Stimulated activated CD8-positive, alpha-beta memory T cell treated with anti-CD3 and anti-CD28 coated beads, Interleukin-7, amount 100 ng/mL, for 1 hour (primary cell): ENCODE measurements at places on chromosomes 16 and 17.

DNA sequence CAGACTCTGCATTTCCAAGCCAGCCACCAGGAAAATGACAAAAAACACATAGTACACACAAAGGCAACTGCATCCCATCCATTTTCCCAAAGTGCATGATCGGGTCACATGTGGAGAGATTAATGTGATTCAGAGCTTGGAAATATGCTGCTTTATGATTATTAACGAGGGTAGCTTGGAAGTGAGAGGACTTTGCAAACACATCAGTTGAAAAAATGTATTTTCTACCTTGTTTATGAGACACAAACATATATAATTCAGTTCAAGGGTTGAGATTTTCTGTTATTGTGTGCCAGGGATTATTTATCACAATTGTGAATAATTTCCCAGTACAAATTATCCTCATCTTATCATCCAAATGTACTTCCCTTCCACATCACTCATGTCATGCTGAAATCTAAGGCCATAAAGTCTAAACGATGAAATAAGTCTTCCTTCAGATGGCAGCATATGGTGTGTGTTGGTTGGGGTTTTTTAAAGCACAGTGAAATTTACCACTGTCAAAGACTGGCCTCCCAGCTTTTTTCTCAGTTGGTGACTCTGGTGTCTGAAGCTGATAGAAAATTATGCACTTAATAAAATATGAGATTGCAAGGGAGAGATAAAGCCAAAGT, 104.7 kb upstream of the ADAMTS18 start:
- DNase-seq: no peak

- DNase-seq: no peak
Observed at GRCh38 chr16:50591800-50592771, 43.9 kb downstream of the NKD1 start.

DNA sequence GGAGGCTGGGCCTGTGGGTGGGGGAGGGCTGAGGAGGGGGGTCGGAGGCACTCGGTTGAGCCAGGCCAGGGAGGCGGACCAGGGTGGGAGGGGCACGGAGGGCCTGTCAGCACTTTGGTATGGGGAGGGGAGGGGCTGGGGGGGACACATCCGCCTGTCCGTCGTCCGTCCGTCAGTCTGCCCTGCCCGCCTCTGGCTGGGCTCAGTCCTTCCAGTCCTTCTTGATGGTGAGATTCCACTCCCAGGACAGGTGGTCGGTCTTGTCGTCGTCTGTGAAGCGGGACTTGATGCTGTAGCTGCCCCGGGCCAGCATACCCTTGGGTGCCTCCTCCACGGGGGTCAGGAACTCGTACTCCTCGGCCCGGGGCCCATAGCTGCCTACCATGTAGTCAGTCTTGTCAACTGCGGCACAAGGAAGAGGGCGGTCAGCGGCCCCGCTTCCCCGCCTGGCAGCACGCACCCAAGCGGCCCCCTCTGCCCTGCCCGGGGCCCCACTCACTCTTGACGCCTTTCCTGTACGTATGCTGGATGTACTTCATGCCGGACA, 2.4 kb downstream of the ARHGDIA start:
- DNase-seq: no peak

GRCh38 chr17:21756856-21757619, 64.7 kb downstream of the KCNJ18 start:
- DNase-seq: no peak

DNA sequence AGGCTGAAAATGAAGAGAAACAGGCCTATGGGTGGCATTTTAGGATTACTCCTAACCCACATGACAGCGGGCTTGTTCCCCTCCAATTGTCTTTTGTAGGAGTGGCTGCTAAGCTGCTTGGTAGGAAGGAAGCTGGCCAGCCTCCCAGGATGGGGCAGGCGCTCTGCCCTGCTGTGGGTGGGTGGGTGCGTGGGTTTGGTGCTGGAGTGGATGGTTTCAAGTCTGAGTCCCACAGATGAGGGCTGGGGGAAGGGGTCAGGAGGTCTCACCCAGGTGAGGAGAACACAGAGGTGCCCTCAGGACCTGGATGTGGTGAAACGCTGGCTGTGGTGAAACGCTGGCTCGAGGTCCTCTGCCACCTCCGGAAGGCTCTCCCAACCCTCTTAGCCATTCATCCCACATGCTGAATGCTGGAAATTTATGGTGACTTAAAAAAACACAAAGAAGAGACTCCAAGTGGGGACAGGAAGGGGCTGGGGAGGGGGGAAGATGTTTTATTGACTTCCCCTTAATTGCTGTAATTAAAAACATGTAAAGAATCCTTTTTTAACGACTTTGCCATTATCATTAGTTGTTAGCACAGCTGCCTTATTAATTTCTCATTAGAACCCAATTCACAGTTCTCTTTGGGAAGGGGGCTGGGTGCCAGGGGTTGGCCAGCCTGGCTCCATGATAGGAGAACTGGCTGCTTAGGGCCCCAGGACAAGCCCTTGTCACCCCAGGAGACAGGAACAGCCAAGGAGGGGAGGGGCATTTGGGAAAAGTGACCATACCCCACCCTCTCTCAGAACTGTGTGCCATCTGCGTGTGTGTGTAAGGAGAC, 153.5 kb upstream of the CDC42EP4 start:
- no peak for DNase-seq

GRCh38 chr16:66959704-66960161, 1.3 kb upstream of the CES3 start:
- DNase-seq: no peak

GRCh38 chr16:10168258-10168657, 14.0 kb downstream of the GRIN2A start:
- no peak for DNase-seq

DNA sequence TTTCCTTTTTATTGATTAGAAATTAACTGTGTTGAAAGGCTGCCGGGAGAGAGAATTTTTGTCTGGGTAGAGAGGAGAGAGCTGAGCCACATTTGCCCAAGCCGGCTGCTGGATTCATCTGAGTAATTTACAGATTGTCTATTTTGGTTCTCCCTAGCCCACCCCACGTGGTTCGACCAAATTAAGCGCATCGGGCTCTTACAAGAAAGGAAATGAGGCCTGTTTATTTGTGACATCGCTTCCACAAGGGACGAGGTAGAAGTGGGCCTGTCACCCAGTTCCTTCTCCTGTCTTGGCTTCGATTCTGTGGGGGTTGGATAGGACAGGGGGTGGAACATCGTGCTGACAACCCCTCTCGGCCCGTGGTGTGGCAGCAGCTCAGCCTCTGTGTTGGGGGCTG, 42.9 kb downstream of the SYT17 start:
- no peak for DNase-seq

- DNase-seq: no peak
Observed at GRCh38 chr17:11251561-11252107, 10.6 kb downstream of the SHISA6 start.

DNA sequence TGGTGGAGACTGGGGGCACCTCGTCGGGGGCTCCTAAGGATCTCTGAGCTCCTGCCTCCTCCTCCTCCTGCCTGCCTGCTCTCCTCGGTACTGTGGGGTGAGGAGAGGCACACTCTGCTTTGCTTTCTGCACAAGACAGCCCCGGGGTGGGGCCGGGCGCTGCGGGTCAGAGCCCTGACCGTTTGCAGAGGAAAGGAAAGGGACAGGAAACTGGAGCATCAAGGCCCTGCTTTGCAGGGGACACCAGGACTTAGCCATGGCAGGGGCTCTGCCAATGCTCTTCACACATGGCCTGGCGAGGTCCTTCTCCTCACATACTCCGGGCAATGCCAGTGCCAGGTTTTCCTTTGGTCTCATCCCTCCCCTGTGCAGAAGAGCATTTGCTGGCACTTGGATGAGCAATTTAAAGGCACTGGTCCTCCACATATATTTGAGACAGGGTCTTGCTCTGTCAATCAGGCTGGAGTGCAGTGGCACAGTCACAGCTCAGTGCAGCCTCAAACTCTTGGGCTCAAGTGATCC, 23.8 kb upstream of the DOC2B start:
- DNase-seq: no peak

DNA sequence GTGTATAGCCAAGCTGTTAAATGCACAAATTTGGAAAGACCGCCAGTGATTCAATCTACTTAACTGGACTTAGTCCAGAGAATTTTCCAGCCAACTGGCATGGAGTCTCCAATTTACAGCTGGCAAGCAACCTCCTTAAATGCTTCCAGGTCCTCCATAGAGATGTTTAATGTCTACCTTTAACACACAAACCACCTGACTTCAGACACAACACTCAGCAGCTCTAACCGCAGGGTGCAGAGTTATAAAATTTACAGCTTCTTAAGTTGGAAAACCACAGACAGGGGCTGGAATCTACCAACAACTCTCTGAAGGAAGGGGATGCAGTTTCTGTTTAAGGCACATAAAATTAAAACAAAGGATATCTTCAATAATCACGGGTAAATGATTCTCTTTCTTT, 106.9 kb downstream of the SYCE1L start:
- no peak for DNase-seq

- no peak for DNase-seq
Observed at GRCh38 chr16:23557779-23558702, 514 bp downstream of the UBFD1 start.

- DNase-seq: no peak
Observed at GRCh38 chr17:77863814-77864161, 94.7 kb upstream of the TNRC6C start.

- no peak for DNase-seq
Observed at GRCh38 chr16:75305364-75306098, 54.1 kb upstream of the BCAR1 start.

DNA sequence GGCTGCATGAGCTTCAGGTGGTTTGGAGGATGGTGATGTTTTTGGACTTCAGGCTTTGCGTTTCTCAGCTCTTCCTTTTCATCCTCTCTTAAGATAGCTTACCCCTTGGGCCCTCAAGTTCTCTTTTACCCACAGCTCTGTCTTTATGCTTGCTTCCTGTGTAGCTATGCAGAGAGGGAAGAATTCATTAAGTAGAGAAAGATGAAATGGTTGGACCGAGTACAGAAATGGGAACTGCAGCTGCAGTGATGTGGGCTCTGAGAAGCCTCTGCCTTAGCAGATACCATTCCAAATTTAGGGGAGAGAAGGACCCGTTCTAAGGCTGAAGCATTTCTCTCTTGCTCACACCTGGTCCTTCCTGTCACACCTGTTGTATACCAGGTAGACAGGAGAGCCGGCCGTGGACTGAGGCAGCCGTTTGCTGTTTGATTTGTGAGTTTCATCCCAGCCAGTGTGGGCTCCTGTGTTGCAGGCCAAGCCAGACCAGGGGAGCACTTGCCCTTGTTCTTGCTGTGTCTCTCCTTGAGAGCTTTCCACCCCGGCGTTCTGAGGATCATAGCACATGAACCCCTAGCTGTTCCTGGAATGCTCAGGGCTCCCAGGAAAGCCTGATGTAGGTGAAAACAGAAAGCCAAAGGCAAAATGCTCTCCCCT, 392.7 kb downstream of the CPPED1 start:
- DNase-seq: no peak

GRCh38 chr17:67682196-67682595, 35.5 kb upstream of the NOL11 start:
- DNase-seq: no peak

GRCh38 chr16:65617421-65617820, 495.6 kb upstream of the CDH11 start:
- DNase-seq: no peak

GRCh38 chr16:46621934-46622676, 926 bp upstream of the SHCBP1 start:
- no peak for DNase-seq

GRCh38 chr17:76791053-76791980, 53.4 kb downstream of the MFSD11 start:
- no peak for DNase-seq

- no peak for DNase-seq
Observed at GRCh38 chr16:3530371-3530914, 29.6 kb downstream of the CLUAP1 start.

DNA sequence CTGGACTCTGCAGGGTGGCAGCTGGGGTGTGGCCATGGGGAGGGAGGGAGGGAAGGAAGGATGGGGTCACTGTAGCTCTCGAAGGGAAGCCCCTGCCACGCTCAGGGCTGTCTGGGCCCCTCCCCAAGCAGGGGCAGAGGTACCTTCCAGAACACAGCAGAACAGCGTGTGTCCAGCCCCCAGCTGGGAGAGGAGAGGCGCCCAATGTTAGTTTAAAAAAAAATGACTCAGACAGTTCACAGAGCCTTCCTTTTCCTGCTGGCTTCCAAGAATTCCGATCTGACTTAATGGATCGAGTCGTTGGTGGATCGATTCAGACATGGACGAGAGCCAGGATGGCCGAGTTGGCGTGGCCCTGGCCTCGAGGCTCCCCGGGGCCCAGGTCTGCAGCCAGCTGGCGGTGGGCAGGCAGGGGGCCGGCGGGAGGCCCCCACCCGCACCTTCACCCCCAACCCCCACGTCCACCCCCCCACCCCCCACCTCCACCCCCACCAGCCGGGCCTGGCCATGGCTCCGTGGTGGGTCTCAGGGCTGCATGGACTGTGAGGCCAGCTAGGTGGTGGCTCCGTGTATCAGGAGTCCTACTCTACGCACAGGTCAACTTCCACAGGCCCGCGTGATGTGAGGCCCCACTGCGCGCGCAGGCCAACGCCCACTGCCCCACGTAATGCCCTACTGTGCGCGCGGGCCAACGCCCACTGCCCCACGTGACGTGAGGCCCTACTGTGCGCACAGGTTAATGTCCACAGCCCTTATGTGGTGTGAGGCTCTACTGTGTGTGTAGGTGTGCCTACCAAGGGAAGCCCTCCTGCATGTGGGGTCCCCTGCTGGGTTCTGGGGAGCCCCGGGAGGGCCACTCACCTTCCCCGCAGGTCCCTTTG, 21.8 kb downstream of the CACNA1H start:
- no peak for DNase-seq

DNA sequence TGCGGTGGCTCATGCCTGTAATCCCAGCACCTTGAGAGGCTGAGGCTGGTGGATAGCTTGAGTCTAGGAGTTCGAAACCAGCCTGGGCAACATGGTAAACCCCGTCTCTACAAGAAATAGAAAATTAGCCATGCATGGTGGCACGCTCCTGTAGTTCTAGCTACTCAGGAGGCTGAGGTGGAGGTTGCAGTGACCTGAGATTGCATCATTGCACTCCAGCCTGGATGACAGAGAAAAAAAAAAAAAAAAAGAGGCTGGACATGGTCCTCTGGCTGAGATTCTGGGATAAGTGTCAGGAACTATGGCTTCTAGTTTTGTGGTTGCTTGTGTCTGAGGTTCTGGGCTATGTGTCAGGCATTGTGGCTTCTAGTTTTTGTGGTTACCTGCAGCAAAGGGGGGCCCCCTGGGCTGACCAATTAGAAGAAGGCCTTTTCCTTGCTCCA, 7.0 kb downstream of the KSR1 start:
- no peak for DNase-seq

DNA sequence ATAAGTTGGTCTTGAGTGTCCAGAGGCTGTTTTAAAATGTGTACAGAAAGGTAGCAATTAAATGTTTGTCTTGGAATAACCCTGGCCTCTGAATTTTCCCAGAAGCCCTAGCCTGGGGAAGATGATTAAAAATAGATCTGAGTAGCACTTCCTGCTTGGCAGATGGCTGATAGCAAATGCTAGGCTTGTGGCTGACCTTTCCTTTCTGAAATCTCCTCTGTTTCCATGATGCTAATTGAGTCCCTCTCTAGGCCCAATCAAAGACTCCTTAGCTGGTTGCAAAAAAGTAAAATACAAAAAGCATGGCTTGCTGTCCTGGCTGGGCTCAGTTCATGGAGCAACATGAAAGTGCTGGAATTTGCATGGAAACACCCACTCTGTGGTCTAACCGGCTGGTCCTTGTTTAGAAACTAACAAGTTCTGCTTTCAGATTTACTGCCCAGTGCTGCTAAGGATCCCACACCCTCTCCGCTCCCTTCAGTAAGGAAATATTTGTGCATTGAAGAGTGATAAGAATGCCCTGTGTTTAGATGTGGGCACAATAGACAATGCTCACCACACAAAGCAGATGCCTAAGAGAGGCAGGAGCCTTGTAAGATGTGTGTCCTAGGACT, 40.8 kb downstream of the YPEL2 start:
- no peak for DNase-seq

GRCh38 chr16:77555126-77555525, 120.3 kb upstream of the ADAMTS18 start:
- no peak for DNase-seq
